DND-41 (cell line): ENCODE measurements at places on chromosomes 11 and 22.
A peak's percentile ranks its signal among the peaks of the same experiment; 100 is the strongest.

GRCh38 chr11:78935398-78936068 is 360.9 kb upstream of the NARS2 start:
- no peak for DNase-seq

- no peak for DNase-seq
Observed at GRCh38 chr11:13972043-13972910, 9.8 kb downstream of the SPON1 start.

DNA sequence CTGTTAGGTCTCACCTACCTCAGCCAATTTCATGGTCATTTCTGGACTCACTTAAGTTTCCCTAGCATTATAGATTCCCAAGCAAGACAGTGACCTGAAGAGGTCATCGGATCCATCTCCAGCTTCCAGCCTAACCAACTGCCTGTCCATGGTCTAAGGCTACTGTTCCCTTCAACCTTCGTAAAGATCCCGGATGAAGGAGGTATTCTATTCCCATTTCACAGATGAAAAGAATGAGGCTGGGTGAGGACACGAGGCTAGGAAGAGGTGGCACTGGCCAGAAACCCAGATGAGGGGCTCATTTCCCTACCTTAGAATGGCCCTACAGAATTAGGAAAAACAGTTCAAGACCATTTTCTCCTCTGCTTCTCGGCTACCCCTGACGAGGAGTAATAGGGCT is 31.3 kb upstream of the DRD2 start:
- DNase-seq, result no peak

- no peak for DNase-seq
Observed at GRCh38 chr22:19412478-19412877, 19.1 kb downstream of the HIRA start.

DNA sequence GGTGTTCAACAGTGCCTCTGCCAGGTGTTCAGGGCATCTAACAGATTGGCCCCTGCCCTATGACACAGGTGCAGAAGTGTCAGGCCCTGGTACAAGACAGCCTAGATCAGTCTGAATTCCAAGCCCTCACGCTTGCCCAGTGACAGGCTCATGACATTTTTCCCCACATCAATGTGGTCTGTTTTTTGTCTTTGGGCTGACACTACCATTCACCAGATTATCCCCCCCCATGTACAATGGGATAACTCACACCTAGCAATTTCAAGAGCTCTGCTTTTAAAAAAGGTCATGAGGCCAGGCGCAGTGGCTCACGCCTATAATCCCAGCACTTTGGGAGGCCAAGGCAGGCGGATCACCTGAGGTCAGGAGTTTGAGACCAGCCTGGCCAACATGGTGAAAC is 155.5 kb upstream of the PITPNB start:
- no peak for DNase-seq

GRCh38 chr11:94854770-94855633 is 86.8 kb downstream of the AMOTL1 start:
- no peak for DNase-seq

DNA sequence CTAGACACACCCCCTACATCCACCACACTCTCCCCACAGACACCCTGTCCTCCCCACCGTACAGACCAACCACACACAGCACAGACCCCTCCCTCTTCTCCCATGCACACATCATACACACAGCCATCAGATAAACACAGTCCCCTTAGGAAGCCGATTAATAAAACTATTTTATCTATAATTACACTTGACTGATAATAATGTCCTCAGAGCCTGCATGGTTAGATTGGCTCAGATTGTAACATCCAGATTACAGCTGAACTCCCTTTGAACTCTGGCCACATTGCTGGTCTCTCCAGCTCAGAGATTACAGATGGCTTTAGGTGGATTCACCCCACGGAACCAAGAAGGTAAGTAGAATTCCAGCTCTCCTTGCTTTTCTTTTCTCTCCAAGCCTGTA is 9.5 kb upstream of the ELF5 start:
- DNase-seq, result no peak

DNA sequence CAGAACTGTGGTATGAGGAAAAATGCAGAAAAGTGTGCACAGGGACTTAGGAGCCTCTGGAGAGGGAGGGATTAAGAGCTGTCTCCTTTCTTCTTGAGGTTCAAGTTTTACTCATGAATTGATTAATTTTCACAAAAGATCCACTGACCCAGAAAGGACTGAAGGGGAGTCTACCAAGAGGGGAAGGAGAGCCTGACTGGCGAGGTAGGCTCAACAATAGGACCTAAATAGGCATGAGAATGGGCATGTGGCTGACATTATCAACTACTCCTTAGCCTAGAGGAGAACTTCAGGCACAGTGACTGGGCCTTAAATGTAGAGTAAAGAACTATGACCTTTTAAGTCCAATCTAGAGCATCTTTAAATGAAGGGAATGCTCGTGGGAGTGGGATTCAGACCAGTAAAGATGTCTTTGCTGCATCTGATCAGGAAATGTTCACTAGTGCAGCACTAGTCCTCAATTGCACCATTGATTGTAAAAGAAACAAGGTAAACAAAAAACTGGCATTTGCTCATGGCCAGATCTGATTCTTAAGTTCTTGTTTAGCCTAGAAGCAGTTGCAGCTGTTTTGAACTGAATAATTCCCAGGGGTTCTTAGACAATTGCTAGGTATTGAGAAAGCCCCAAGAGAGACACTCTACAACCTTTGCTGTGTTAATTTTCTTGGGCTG is 135.6 kb downstream of the RAB38 start:
- DNase-seq, result no peak

- no peak for DNase-seq
Observed at GRCh38 chr11:121958323-121958970, 157.6 kb downstream of the BLID start.

- no peak for DNase-seq
Observed at GRCh38 chr11:130653838-130654636, 205.6 kb downstream of the ADAMTS15 start.

DNA sequence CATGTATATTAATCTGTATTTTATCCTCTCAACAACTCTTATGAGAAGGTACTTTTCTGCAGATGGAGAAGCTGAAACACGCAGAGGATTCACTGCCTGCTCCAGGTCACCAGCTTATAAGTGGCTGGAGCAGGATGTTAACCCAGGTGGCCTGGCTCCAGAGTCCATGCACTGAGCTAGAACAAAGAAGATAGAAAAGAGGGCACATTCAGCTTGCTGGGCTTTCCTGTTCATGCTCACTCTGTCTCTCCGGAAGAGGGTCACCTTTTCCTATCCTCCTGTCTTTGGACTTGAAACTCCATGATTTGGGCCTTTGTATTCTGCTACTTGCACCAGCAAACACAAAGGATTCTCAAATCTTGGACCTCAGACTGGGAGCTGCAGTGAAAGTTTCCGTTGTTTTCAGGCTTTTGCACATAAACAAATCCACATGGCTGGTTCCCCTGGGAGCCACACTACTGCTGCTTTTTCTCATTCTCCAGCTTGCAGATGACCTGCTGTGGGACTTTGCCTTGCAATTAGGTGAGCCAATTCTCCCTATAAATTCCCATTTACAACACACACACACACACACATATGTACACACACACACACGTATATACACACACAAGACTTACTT is 117.3 kb upstream of the GRK3 start:
- DNase-seq, result no peak

DNA sequence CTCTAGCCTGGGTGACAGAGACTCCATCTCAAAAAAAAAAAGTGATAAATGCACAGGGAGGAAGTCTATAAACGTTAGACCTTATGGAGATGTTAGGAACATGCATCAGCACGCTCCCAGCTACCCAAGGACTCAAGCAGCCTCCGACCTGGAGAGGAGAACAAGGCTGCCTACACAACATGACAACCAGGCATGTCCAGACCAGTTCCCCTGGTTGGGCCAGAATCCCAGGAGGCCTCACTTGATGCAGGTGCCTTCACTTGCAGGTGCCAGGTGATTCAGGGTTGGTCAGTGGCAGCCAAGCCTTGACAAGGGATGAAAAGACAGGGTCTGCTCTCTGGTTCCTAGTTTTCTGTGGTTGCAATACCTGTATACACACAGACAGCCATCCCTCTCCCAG is 5.9 kb downstream of the RANGAP1 start:
- DNase-seq, result no peak

- DNase-seq, result no peak
Observed at GRCh38 chr11:64102005-64102738, 63.7 kb downstream of the MACROD1 start.

- DNase-seq, result no peak
Observed at GRCh38 chr11:106479646-106480045, 402.2 kb downstream of the AASDHPPT start.

DNA sequence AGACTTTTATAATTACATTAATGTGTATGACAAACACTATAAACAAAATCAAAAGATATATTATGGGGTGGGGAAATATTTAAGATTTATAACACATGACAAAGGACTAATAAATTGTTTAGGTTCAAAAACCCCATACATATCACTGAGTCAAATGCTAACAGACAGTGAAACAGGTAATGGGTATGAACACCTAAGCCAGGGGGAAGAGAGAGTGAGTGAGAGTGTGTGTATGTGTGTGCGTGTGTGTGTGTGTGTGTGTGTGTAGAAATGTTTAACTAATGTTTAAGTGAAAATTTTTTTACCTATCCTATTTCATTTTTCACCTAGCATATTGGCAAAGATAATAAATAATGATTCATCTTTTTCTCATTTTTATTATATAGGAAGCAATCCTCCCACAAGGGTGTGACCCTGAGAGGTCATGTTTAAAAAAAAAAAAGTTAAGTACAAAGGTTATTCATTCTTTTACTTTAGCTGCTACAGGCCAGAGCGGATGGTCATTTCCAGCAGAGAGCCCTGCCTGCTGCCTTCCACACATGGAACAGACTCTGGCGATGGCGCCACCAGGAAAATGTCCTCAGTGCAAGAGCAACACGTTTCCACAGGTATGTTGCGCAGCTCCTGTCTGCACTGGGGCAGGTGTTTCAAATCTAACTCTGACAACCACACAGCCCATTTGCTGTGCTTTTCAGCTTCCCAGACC is 72.9 kb downstream of the PISD start:
- no peak for DNase-seq

DNA sequence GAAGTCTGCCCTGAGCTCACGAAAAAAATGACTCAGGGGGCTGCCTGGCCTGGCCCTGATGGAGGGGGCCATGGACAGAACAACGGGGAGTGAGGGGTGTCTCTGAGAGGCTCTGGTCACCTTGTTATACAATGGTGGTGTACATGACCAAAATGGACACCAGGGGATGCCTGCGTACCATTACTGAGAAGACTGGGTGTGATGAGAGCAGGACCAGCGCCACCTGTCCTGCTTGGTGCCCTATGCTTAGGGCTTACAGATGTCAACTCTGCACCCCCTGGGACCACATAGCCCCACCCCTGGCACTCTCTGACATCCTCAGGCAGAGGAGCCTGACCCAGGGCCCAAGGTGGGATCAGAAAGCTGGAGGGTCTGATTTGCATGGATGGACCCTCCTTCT is 104.8 kb downstream of the ZNF280B start:
- no peak for DNase-seq

GRCh38 chr11:11965192-11965591 is 43.2 kb downstream of the DKK3 start:
- DNase-seq, result no peak

DNA sequence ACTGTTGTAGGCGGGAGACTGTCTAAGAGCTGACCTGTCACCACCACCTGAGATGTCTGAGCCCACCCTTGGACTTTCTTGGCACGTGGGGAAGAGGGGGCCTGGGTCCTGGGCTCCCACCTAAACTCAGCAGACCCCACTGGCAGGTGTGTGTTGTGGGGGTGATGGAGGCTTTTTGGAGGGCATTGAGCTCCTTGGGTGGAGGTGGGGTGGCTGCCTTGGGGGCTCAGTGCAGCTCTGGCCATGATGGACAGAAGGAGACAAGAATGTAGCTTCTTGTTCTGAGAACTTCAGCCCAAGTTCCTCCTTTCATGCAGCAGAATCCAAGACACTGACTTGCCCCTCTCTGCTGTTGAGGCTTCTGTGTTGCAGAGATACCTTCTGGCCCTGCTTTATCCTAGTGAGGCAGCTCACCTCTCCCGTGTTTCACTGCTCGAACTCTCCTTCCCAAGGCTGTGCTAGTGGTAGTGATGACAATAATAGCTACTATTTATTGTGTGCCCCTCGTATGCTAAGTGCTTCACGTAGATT is 116.6 kb upstream of the OR4B1 start:
- no peak for DNase-seq

DNA sequence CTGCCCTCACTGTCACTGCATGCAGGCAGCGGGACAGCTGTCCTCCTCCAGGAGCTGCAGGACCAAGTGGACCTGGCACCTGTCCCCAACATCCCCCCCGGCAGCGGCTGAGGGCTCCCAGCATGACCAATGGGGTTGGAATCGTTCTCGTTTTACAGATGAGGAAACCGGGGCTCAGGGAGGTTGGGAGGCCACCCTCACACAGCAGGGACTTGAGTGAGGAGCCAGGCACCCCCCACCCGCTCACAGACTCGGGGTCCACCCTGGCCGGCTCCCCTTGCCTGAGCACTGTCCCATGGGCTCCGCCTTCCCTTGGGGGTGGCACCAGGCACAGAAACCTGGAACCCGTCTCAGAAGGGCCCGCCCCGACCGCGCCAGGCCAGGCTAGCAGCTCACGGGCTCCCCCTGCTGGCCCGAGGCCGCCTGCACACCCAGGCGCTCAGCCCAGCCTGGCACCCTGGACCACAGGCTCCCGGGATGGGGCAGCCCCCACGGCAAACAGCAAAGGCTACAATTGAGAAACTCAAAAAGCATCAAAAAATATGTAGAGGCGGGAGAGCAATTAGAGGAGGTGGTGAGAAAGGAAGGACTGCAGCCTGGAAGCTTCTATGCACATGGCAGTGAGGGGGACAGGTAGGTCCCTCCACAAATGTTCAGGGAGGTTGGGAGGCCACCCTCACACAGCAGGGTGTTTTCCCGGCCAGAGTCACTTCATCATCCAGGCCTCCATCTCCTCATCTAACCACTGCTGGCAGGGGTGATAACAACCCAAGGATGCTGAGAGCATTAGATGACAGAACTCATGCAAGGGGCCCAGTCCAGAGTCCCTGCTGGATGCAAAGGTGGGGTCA is 12.8 kb downstream of the MACROD1 start:
- DNase-seq, result peak; percentile 75

DNA sequence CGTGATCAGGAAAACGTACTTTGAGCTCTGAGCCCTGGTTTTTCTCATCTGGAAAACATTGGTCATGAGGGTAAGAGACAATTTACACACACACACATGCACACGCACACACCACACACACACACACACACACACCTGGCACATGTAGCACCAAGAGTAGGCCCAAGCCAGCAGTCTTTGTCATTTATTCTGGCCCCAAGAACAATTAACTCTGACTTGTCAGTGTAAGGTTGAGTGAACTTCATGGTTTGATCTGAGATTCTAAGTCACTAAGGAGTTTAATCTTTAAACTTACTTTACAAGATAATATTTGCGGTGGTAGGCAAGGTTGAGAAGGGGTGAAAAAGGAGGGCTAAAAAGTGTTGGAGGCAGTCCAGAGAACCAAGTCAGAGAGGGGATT is 44.1 kb downstream of the MMP20 start:
- DNase-seq, result no peak
